Prostate gland (tissue), 2 donors: ENCODE measurements at places on chromosomes 12 and 14. TPM values are rescaled to one million over a fixed set of nuclear protein-coding genes. Genes with fewer than 3 reads are reported as not detected.

- no peak for DNase-seq
- H3K27me3 ChIP-seq, result peaks cover 64% of the 10 kb centered on the region
- H3K27ac ChIP-seq, result no peak overlapping the region
These were observed 6.8 kb upstream of the LHX5 start for GRCh38 chr12:113478351-113479011.

GRCh38 chr12:106767206-106767605 lies 7.3 kb upstream of the RIC8B start:
- no peak for DNase-seq
- H3K4me3 ChIP-seq, result no peak overlapping the region

GRCh38 chr12:119615518-119616475 lies 22.2 kb downstream of the TMEM233 start:
- H3K36me3 ChIP-seq, result no peaks in the 10 kb centered on the region
- H3K27me3 ChIP-seq, result no peaks in the 10 kb centered on the region
- no peaks in the 10 kb centered on the region for H3K4me1 ChIP-seq
- DNase-seq, result no peak
- H3K4me3 ChIP-seq, result no peak overlapping the region

DNA sequence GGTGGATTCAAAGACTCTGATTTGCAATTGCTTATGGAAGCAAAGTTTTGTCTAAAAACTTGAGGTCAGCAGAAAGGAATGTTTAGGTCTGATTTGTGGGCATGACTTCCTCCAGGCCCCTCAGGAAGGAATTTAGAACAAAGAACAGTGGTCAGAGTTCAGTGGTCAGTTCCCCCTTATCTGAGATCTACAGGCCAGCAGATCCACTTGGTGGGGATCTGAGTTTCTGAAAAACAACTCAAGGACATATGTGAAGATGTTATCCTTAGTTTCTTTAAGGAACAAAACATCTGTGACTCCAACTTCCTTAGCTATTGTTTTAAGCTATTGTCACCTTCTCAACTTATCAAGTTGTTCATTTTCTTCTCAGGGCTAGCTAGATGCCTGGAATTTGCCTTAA lies 28.0 kb upstream of the NAA30 start:
- H3K4me1 ChIP-seq, result no peaks in the 10 kb centered on the region
- H3K36me3 ChIP-seq, result no peaks in the 10 kb centered on the region
- H3K4me3 ChIP-seq, result no peak overlapping the region
- DNase-seq, result no peak
- H3K27me3 ChIP-seq, result no peaks in the 10 kb centered on the region

DNA sequence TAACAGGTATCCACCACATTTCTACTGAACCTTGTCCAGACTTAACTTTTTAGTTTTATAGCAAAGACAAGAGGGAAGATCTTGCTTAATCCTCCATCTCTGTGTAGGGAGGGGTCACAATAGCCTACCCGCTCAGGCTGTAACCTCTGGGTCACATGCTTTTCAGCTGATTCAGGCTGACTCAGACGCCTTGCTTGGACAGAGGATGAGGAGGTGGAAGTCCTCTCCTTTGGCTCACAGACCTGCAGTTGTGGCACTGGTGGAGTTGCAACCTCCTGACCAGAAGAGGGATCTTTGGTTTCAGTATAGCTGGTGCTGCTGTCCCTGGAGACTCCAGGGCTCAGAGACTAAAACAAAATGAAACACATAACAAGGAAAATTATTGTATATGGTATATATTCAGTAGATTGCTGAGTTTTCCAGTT lies 16.2 kb downstream of the ACIN1 start:
- H3K27ac ChIP-seq, result peak overlapping the region; percentile 8
- H3K36me3 ChIP-seq, result peaks cover 30% of the 10 kb centered on the region
- H3K4me1 ChIP-seq, result no peaks in the 10 kb centered on the region
- no peak overlapping the region for H3K4me3 ChIP-seq
- no peaks in the 10 kb centered on the region for H3K27me3 ChIP-seq

PDZRN4 gene
- 6.5 TPM for total RNA-seq

LRP6 gene
- 34.7 TPM for total RNA-seq
